NCI-H524 (cell line): ENCODE measurements at places on chromosomes 4 and X.
A peak's percentile ranks its signal among the peaks of the same experiment; 100 is the strongest.

GRCh38 chr4:68278029-68278428, 32.5 kb upstream of the TMPRSS11B start:
- DNase-seq, result no peak

- no peak for DNase-seq
Measured at GRCh38 chr4:18109676-18110075, 88.1 kb upstream of the LCORL start.

GRCh38 chr4:95887551-95887950, 47.7 kb downstream of the PDHA2 start:
- no peak for DNase-seq

- DNase-seq, result peak; percentile 17
Measured at GRCh38 chr4:177555007-177555574, 112.9 kb upstream of the AGA start.

- no peak for DNase-seq
Measured at GRCh38 chr4:84878090-84878489, 88.4 kb downstream of the WDFY3 start.

DNA sequence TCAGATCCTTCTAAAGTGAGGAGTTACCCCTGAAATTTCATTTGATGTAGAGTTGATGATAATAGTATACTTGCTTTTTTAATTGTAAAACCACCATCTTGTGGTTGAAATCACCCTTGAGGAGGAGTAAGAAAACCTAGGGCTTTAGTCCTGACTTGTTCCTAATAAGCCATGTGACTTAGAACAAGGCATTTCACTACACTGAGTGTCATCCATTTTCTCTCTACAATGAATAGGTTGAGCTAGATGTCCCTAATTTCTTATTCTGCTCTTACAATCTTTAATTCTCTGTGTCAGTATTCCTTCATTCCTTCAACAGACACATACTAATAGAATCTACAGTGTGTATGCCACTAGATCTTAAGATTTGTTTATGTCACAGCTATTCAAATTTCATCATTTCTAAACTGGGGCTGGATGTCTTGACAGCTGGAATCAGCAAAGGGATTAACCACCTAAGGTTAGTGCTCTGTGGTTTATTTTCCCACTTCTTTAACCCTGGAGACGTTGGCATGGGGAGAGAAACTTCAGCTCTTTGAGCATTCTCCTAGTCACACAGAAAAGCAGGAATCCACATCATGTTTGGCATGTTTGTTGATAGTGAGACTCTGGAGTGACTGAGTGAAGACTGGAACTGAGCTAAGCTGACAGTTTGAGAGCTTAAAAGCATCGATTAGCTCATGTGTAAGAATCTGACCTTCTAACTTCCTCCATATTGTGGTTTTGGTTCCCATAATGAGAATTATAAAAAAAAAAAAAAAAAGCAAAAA, 246.3 kb downstream of the NDST4 start:
- no peak for DNase-seq

DNA sequence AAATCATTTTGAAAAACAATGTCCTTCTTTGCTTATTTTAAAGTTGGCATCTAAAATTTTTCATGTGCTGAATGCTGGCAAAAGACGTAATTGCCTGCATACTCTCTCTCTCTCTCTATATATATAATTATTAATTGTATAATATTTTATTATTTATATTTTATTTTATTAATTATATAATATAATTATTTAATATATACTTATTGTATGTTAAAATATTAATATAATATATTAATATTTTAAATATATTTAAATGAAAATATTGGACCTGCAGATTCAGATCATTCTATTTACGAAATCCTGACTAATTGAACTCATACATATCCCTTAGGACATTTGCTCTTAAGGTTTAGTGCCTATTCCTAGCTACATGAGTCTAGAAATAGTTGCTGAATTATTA, 144.7 kb upstream of the VCX start:
- DNase-seq, result no peak

DNA sequence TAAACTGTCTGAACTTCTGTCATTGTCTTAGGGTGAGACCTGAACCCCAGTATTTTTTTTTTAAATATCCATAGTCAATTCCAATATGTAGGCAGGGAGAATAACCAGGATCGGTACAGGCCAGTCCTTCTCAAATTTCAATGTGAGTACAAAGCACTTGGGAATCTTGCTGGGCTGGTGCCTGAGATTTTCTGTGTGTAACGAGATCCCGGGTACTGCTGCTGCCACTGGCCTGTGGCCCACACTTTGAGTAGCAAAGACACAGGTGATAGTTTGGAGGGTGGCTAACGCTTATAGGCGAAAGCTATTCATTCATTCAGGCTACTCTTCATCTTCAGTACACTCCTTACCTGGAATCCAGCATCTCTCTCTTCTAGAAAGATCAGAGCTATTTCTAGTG, 923.6 kb upstream of the TENM3 start:
- no peak for DNase-seq

DNA sequence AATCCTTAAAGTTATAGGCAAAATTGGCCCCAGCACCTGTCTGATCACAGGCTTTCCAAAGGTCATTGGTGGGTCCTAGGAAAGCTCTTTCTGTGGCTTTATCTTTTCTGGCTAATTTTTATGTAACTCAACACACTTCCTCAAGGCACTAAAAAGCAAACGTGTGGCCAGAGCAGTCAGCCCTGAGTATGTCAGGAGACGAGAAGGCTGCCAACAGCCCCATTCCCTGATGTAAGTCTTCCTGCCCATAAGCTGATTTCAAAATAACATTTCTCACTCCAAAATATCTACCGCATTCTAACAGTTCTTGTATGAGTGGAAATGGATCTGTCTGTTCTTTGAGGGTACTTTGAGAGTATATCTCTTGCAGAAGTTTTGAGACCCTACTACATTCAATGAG, 25.5 kb upstream of the FUNDC1 start:
- no peak for DNase-seq

- DNase-seq, result no peak
Measured at GRCh38 chr4:87557348-87557747, 28.2 kb upstream of the SPARCL1 start.
